ENCODE measurements at places on chromosomes 1 and 21. TPM values are rescaled to one million over a fixed set of nuclear protein-coding genes. Genes with fewer than 3 reads are reported as not detected.
A peak's percentile ranks its signal among the peaks of the same experiment; 100 is the strongest.

GRCh38 chr1:167713330-167714081 is 8.3 kb upstream of the MPZL1 start:
- DNase-seq = no peak
- H3K27me3 ChIP-seq = no peaks in the 10 kb centered on the region
- H3K4me3 ChIP-seq = peak overlapping the region; percentile 60
- no peaks in the 10 kb centered on the region for H3K36me3 ChIP-seq

DNA sequence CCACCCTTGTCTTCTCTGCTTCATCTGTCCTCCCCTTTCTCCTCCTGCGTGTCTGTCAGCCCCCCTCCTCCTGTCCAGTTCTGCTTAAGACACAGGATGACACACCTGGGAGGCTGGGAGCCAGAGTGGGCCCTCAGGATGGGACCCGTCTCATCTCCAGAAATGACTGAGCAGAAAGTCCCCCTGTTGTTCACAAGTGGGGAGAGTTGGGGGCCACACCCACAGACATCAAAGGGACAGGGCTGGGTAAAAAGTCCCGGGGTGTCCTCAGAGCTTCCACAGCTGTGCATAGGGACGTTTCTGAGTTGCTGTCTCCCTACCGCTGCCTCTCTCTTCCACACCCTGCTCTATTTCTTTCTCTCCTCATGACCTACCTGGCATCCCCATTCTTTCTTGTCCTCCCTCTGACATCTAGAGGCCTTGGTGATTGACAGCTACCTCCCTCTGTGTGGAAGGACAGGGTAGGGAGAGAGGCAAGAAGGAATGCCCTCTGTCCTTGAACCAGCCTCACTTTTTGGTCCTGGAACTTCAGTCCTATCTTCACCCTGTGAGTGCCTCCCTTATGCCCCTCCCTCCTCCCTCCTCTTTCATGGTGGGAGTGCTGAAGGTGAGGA is 19.5 kb upstream of the SH2D2A start:
- no peaks in the 10 kb centered on the region for H3K36me3 ChIP-seq
- no peaks in the 10 kb centered on the region for H3K27me3 ChIP-seq
- H3K4me3 ChIP-seq = no peak overlapping the region
- no peak for DNase-seq
- no peaks in the 10 kb centered on the region for H3K4me1 ChIP-seq
- no peak overlapping the region for H3K27ac ChIP-seq

DNA sequence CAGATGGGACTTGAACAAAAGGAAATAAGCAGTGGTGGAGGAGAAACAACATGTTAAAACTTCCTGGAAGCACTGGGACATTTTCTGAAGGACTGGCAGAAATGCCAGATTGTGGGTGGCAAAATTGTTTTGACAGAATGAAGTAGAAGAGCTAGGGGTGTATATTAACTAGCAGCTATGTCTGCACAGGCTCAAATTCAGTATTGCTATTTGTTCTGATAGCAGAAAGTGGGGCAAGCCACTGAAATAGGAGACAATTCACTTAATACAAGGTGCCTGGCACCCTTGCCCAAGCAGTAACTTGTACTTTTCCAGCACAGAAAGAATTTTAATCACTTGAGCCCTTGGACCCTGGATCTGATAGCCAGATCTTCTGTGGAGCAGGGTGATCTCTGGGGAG is 11.8 kb upstream of the PIGM start:
- no peak for DNase-seq
- H3K36me3 ChIP-seq = no peaks in the 10 kb centered on the region
- no peak overlapping the region for H3K27ac ChIP-seq
- no peak overlapping the region for H3K4me3 ChIP-seq
- no peaks in the 10 kb centered on the region for H3K4me1 ChIP-seq

- no peaks in the 10 kb centered on the region for H3K36me3 ChIP-seq
- H3K27me3 ChIP-seq = no peaks in the 10 kb centered on the region
- DNase-seq = no peak
- no peak overlapping the region for H3K27ac ChIP-seq
- no peaks in the 10 kb centered on the region for H3K4me1 ChIP-seq
- H3K4me3 ChIP-seq = no peak overlapping the region
Measured at GRCh38 chr1:236938760-236939159, 65.5 kb downstream of the MT1HL1 start.

GRCh38 chr1:20194757-20195461 is 8.6 kb upstream of the PLA2G2C start:
- H3K4me3 ChIP-seq = no peak overlapping the region
- no peaks in the 10 kb centered on the region for H3K27me3 ChIP-seq
- peak overlapping the region; percentile 9 for H3K27ac ChIP-seq
- no peak for DNase-seq

The HSD3B1 gene
- total RNA-seq = not detected

The ANKRD34A gene
- 1.7 TPM for total RNA-seq

Data from vagina (tissue), 2 donors.